ENCODE measurements at places on chromosomes 4 and X.

- DNase-seq: no peak
These were observed 13.8 kb downstream of the CENPC start for GRCh38 chr4:67531379-67531962.

- DNase-seq: no peak
These were observed 21.2 kb upstream of the TRPC5OS start for GRCh38 chrX:111854556-111855490.

- DNase-seq: no peak
These were observed 10.1 kb upstream of the MPP1 start for GRCh38 chrX:154815274-154815818.

DNA sequence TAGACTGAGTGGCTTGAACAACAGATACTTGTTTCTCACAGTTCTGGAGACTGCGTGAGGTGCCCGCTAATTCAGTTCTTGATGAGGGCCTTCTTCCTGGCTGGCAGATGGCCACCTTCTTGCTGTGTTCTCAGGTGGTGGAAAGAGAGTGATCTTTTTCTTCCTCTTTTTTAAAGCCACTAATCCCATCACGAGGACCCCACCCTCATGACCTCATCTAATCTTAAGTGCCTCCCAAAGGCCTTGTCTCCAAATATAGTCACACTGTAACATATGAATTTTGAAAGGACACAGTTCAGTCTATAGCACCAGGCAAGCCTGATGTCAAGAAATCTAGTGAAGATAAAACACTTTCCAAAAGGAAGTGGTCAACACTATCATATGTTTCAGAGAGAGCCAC, 12.4 kb downstream of the VAMP7 start:
- no peak for DNase-seq

DNA sequence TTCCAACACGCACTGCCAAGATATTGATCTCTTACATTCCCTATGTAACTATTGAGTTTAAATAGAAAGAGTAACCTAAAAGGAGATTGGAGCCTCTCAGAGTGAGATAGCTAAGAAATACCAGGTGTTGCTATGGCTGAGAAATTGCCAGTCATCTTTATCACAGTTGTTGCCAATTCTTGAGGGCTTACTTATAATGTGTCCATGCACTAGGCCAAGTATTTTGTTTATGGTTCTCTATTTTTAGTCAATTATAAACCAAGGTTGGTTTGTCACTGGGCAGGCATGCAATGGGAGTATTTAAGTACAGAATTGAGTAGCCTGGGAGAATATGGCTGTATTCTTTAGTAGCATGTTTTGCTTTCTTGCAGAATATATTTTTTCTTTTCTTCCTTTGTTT, 201.6 kb downstream of the TEX13A start:
- DNase-seq: no peak

All from suppressor macrophage treated with lipopolysaccharide for 1 hour (primary cell).